ENCODE measurements at places on chromosomes 2 and 18.

DNA sequence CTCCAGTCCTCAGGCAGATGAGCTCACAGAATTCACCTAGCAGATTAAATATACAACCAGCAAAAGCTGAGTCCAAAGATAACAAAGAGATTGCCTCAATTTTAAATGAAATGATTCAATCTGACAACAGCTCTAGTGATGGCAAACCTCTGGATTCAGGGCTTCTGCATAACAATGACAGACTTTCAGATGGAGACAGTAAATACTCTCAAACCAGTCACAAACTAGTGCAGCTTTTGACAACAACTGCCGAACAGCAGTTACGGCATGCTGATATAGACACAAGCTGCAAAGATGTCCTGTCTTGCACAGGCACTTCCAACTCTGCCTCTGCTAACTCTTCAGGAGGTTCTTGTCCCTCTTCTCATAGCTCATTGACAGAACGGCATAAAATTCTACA, 86.0 kb downstream of the PTRHD1 start:
- no peak for DNase-seq

DNA sequence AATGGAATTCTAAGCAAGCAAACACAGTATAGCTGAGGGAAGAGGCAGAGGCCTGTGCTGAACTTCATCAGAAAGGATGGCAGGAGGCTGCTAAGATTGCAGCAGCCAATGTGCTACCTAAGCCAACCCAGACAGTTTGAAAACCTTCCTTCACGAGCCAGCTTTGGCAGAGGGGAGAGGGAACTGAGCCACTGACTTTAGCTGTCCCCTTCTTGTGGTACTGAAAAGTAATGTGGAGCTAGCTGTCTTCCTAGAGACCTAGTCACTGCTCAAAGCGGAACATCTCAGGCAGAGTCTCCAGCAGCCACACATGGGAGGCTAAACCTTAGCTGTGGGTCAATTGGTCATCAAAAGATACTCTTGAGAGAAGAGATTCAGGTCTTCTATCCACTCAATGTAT, 419.0 kb downstream of the FBXO15 start:
- no peak for DNase-seq

- no peak for DNase-seq
These were observed 138.3 kb upstream of the RND3 start for GRCh38 chr2:150625741-150626140.

- DNase-seq = peak; percentile 98
These were observed 53.5 kb downstream of the RASGRP3 start for GRCh38 chr2:33529771-33530481.

DNA sequence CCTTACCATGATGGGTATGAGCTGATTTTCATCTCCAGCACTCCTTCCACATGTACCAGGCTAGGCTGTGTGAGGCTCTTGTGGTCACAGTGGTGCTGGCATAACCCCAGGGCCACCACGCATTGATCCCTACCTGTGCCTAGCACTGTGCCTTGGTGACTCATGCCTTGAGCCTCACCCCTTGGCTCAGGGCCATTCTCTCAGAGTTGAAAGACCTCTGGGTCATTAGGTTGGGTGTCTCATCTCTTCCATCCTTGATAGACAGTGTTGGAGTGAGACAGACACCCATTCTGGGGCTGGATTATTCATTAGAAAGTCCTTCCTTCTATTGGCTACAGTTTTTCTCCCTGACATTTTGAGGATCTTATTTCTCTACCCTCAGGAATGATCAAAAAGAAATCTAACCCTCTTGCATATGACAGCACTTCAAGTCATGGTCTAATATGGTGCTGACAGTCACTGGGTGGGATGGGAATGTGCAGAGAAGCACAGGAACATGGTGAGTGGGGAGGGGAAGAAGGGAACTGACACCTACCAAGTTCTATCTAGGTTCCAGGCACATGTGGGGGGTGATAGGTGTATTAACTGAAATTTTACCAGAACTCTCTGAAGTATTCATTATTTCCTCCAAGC, 41.3 kb downstream of the DYSF start:
- no peak for DNase-seq

DNA sequence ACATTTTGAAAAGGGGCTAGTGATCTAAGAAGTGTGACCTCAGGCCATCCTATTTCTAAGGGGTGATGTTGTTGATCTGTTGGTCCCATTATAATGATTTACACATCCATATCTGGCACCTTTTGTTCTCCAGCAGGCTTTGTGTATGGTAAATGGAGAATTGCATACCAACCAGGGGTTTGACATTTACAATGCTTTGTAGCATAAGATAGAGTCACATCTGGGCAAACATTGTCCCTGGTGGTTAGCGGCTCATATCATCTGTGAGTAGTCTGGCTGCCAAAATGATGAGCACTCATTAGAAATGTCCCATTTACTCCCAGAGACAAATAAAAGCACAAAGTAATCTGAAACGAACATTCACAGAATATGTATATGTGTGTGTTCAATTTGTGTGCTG, 1775.5 kb upstream of the CELF4 start:
- no peak for DNase-seq

DNA sequence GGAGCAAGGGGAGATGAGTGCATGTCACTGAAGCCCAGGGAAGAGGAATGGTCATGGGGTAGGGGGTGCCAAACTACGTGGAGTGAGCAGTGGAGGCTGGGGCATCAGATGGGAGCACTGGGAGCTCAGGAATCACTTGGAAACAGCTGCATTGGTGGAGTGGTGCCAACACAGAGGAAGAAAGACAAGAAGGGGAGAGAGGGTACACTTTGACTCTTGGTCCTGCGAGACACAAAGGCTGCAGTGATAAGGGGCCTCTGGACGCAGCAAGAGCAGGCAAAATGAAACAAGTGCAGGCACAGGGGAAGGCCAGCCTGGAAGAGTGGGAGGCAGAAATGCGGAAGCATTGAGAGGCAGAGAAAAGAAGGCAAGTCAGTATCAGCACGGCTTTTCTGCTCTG, 134.7 kb upstream of the SMIM21 start:
- DNase-seq = no peak

GRCh38 chr18:54765636-54766375, 62.5 kb upstream of the RAB27B start:
- no peak for DNase-seq

GRCh38 chr2:17190527-17190926, 327.7 kb downstream of the RAD51AP2 start:
- no peak for DNase-seq

DNA sequence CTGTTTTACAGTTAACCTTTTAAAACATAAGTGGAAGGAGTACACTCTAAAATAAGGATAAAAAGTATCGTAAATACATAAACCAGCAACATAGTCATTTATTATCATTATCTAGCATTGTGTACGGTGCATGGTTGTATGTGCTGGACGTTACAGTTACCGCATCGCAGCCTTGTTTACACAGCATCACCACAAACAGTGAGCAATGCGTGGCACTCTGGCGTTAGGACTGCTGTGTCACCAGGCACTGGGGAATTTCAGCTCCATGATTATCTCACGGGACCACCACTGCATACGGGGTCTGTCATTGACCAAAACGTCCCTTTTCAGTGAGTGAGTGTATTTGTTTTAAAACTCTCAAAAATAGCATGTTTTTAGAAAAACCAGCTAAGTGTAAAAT, 103.0 kb upstream of the SNTG2 start:
- DNase-seq = no peak

- DNase-seq = peak; percentile 53
These were observed 36.7 kb downstream of the GULP1 start for GRCh38 chr2:188328419-188328818.

GRCh38 chr2:62724886-62725711, 19.6 kb downstream of the EHBP1 start:
- no peak for DNase-seq

DNA sequence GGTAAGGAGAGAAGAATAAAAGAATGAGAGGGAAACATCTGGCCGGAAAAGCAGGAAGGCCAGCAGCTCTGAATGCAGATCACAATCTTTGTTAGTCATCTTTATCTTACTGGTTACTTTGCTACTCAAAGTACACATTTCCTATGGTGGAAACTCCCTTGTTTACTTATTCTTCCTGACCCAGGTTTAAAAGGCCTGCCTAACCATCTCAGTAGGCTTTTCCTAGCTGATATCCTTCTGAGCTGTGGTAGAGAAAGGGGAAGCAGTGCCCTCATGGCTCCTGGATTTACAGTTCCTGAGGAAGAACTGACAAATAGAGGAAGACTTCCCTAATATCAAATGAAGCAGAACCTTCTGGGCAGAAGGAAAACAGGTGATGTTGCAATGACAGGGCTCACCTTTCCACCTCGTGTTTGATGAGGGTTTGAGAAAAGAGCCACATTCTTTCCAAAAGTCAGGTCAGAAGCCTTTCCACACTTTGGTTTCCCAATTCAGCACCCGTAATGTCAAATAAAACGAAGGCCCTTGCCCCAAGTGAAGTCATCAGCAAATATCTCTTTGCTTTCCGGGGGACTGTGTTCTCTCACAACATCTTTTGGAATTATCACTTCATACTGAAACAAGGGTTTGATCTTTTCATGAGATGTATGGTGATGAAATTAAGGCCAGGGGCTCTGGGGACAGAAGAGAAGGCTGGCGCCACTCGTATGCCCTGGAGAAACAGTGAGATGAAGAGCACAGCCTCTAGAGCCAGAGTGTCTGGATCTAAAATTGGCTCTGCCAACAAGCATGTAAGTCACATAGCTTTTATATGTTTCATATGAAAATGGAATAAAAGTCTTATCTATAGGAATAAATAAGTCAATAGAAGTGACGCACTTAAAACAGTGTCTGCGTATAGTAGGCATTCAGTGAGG, 26.7 kb upstream of the APOB start:
- no peak for DNase-seq

DNA sequence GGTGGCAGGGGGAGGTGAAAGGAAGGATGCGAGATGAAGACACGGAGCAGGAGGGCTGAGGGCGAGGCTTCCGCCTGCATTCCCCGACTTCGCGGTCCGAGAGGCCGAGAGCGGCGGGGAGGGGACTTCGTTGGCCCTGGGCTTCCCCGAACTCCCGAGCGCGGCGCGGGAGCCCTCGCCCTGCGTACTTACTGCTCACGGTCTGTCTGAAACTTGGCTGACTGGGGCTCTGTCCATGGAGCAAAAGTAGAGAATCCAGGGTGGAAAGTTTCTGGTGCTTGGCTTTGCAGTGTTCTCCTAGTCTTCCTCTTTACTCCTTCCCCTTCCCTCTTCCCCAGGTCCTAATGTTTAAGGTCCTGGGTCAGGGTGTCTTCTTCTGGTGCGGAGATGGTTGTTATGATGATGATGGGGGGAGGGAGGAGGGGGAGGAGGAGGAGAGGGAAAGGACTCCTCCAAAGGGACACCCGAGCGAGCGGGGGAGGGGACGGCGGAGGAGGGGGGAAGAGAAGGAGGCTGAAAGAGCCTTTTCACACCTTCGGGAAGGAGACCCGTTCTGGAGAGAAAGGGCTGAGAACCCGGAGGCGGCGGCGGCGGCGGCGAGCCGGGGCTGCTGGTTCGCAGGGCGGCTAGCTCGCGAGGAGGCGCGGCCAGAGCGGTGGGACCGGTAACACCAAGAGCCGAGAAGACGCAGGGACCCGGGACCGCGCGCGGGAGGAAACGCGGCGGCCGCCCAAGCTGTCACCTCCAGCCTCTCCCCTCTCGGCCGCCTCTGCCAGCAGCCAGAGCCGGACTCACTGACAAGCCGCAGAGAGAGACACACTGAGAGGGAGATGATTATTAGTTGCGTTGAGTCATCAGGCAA, at the start of gene SATB2:
SATB2 (minus strand) TSS at position 793 of the 862 bp plus-strand sequence. CDS start 1,902 bp downstream, outside the sequence.
- DNase-seq = peak; percentile 76

DNA sequence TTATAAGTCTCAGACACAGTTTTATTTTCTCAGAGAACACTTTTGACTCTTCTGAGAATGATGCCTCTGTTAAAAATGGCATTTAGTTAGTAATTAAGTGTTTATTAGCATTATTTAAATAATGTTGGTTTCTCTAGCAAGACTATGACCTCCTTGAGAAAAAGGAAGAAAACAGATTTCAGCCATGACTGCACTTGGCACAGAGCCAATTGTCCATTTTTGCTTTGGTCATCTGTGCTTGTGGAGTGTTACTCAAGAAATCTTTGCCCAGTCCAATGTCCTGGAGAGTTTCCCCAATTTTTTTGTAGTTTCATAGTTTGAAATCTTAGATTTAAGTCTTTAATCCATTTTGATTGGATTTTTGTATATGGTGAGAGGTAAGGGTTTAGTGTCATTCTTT, 1229.4 kb upstream of the FAM98A start:
- no peak for DNase-seq

GRCh38 chr18:46097431-46097800, 680 bp downstream of the ATP5F1A start:
- DNase-seq = no peak

GRCh38 chr2:110994250-110994961, 126.3 kb upstream of the BCL2L11 start:
- no peak for DNase-seq

GRCh38 chr18:21489919-21490495, 110.5 kb downstream of the ESCO1 start:
- DNase-seq = no peak

GRCh38 chr18:45328811-45329210, 286.5 kb upstream of the SLC14A2 start:
- peak; percentile 76 for DNase-seq

GRCh38 chr18:13309031-13309747, 90.6 kb downstream of the LDLRAD4 start:
- DNase-seq = no peak

DNA sequence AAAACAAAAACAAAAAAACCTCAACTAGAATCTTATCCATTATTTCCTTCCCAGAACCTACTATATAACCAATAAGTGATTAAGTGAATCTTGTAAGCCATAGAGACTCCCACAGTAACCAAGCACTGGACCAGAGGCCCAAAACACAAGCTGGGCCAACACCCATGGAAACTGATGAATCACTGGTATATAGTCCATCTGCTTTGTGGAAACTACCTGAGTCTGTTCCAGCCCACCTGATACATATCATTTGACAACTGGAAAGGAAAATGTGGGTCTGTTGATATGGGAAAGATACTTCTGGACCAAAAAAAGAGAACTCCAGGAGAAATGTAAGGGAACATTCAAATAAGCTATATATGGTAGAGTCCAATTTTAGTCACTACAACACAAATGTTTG, 252.8 kb downstream of the MREG start:
- no peak for DNase-seq

DNA sequence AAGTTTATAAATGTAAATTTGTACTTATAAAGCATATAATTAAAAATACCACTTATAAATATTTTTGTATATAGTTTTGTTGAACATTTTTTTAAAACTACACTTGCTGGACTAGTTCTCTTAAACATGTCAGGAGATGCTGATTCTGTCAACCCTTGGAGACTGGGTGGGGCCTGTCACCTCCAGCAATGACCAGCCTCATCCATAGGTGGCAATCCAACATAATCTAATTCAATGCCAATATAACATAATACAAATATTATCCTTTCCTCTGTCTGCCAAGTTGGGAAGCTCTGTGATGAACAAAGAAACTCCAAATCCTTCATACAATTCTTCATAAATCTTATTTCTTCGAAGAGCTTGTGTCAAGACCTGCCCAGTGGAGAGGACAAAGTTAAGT, 140.4 kb downstream of the RBMS1 start:
- DNase-seq = no peak

GRCh38 chr18:11178951-11179549, 29.7 kb upstream of the PIEZO2 start:
- no peak for DNase-seq

All from fibroblast of skin of abdomen (primary cell).